ENCODE measurements at places on chromosomes 4 and X.

- no peak for DNase-seq
Measured at GRCh38 chr4:44165938-44166337, 282.7 kb downstream of the KCTD8 start.

- no peak for DNase-seq
Measured at GRCh38 chrX:30309139-30309571, at the start of gene NR0B1. TSS of gene NR0B1 (minus strand) at chrX:30309390. CDS start at chrX:30309363, 27 bp downstream.

DNA sequence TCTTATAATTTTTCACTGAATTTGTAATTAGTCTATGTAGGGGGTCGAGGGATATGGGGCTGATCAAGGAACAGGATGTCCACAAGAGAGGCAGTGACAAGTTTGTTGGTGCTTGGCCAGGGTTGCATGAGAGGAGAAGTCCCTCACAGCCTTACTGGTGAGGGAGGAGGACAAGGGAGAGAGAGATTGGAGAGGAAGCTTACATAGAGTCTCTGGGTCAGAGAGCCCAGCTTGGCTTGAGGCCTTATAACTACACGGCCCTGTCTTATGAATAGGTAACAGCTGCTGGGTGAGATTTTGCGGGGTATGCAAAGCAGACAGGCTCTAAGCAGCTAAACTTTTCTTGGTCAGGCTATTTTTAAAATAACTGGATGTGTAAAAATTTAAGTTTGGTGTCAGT lies 37.9 kb upstream of the OTUD4 start:
- DNase-seq = no peak

- no peak for DNase-seq
Measured at GRCh38 chr4:89363786-89364185, 56.2 kb upstream of the GPRIN3 start.

DNA sequence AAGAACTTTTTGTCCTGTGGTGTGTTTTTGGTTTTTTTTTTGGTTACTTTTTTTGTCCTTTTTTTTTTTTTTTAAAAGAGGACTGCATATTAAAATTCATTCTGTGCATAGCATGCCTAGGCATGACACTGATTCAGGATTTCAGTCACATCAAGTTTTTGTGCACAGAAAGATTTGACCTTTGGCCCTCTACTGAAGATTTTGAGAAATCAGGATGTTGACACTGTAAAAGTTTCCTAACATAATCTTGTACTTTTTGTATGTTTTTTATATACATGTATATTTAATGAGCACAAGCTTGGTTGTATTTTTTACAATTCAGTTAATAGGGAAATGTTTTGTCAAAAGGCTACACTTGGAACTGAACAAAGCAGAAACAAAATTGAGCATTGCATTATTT lies 100.0 kb upstream of the DDX3X start:
- no peak for DNase-seq

Measured in activated CD4-positive, alpha-beta T cell treated with anti-CD3 and anti-CD28 coated beads, Interleukin-2, amount 10 ng/mL, durations not matched to agents 7 days and 5 days (primary cell).